ENCODE measurements at places on chromosomes 6 and 20.

- DNase-seq: peak; percentile 84
These were observed 4.2 kb upstream of the TBX18 start for GRCh38 chr6:84768442-84769174.

- no peak for DNase-seq
These were observed 233.9 kb downstream of the ERMARD start for GRCh38 chr6:169985121-169986015.

DNA sequence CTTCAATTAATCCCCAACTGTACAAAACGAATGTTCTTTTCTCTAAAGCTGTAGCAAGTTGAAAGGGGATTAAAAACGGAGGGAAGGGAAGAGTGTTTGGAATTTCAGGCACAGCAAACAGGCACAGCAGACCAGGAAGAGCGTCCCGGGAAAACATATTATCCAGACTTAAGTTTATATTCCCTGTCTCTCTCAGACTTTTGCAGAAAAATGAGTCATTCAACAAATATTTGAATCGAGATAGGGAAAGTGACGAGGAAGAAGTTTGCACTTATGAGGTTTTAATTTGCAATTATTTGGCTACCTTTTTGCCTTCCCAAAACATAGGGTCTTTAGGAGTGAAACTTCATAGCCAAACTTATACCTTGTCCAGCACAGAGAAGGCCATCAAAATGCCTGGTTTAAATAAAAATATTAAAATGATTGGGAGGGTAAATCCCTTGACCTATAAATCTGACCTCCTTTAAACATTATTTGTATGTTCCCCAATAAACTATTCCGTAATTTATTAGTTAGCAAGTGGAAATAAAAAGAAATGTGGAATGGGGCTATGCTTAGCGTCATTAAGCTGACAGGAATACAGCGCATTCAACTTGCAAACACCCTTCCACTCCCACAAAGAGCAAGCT, 16.0 kb downstream of the HFE start:
- DNase-seq: no peak

- no peak for DNase-seq
These were observed 94.2 kb upstream of the EXOC2 start for GRCh38 chr6:786946-787763.

DNA sequence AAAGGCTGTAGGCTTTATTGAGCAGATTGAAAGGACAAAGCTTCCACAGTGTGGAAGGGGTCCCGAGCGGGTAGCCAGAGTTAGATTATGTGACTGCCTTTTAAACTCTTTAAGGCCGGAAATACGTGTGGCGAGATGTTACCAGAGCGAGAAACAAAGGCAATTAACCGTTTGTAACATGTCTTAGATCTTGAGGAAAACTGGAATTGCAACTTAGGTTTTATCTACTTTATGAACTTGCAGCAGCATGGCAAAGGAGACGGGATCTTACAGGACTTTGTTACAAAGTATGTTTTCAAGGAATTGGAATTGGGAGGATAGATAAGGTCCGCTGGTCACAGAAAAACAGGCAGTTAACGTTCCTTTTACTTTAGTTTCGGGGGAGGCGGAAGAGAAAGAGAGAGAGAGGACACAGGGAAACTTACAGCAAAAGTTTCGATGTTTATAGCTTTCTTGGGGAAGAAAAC, 594.7 kb upstream of the ADGRB3 start:
- no peak for DNase-seq

- DNase-seq: no peak
These were observed 28.5 kb downstream of the RSPO3 start for GRCh38 chr6:127146932-127147331.

- DNase-seq: no peak
These were observed 59.8 kb upstream of the CARMIL1 start for GRCh38 chr6:25219216-25219916.

GRCh38 chr6:149823013-149823412, 41.1 kb downstream of the LRP11 start:
- DNase-seq: no peak

DNA sequence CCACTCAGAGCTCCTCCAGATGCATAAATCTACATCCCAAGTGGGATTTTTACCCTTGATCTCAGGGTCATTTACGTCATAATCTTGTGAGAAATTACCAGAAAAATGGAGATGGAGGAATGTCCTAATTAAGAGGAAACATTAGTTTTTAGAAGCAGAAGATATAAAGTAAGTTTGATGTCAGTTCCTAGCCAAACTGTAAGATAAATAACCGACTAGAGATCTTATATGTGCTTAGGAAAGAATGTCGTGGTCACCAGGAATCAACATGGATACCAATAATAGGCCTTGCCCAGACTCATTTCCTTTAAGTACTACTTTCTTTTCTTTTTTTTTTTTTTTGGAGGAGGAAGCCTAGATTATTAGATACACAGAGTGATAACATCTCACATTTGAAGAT, 186.9 kb downstream of the UTRN start:
- no peak for DNase-seq

GRCh38 chr6:40585223-40585622, 1.9 kb downstream of the LRFN2 start:
- DNase-seq: no peak

DNA sequence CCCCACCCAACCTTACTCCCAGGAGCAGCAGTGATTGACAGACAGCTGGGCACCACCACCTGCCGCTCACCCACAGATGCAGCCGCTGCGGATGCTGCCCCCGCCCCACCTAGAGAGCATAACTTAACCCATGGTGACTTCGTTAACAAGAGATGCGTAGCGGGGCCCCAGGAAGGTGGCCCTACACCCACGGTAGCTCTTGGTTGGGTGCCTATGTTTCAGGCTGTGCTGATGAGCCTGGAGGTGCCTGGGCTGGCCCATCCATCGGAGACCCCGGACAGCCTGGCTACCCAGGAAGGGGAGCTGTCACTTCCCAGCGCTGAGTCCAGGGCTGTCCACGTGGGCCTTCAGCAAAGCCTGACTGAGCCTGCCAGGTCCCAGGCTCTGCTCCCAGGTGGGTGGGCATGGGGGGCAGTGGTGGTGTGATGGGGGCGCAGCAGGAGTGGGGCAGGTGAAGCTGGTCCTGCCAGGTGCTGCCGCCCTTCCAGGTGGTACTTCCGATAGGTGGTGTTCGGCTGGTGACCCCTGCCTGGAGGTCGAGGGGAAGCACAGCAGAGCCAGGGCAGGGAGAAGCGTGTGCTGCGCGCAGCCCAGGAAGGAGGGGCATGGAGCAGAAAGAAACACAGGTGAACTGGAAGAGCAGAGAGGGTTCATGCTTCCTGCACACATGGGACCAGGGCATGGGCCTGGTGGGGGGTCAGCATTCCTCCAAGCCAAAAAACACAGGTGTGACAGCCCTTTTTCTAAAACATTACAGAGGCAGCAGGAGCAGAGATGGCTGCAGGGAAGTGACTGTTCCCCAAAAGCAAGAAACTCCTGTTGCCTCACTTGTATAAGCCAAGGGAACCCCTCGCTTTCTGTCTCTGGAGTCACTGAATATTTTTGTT, 56.9 kb downstream of the SYNJ2 start:
- no peak for DNase-seq

DNA sequence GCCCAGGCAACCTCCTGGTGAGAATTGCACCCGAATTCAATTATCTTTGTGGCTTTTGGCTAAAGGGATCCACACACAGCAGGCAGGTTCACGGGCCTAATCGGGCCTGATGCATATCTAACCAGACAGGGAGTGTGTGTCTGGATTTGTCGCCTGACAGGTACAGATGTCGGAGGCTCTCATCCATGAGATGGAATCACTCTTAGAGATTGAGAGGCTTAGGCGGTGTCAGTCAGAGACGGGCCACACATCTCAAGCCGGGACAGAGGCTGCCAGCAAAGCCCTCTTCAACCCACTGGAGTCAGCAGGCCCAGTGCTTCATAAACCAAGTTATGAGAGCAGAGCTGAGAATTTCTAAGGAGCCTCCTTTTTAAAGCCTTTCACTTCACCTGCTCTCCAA, 247.0 kb downstream of the LRFN2 start:
- DNase-seq: no peak

Data from NCI-H2227 treated with DMSO at 0.1 percent for 48 hours (cell line).